ENCODE measurements at places on chromosomes 7 and 10.
A peak's percentile ranks its signal among the peaks of the same experiment; 100 is the strongest.

DNA sequence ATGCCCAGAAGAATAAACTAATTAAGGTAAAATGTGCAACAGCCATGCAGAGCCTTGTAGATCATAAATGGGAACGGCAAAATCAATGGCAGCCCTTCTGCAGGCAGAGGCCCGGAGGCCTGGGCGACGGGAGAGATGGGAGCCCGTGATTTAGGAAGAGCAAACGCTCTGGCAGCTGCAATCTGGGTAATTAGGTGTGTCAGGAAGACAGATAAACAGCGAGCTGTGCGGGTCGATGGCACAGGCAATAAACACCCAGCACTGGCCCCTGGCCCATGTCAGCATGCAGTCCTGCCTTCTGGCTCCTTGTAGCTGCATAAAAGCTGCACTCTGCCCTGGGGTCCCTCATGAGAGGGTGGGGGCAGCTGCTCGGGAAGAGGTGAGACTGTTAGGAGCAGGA lies 78.0 kb downstream of the GOLGA7B start:
- DNase-seq = no peak

GRCh38 chr7:55081068-55081467 lies 62.3 kb downstream of the EGFR start:
- no peak for DNase-seq

- no peak for DNase-seq
Measured at GRCh38 chr10:73439055-73439454, 5.7 kb upstream of the MSS51 start.

DNA sequence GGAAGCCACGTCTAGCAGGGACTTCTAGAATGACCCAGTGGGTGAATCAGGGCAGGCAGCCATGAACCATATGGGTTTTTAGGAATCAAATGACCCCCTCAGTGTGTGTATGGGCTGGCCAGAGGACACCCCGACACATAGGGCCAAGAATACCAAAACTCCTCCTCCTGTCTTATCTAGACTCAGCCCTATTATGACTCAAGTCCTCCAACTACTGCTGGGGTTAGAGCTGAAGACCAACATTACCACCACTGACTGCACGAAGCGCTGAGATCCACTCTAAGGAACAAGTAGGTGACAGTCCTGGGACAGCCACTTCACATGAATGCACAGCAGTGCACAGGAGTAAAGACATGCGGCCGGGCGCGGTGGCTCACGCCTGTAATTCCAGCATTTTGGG lies 11.5 kb upstream of the SVOPL start:
- DNase-seq = no peak

GRCh38 chr10:71860243-71861029 lies 9.4 kb upstream of the PSAP start:
- DNase-seq = peak; percentile 33

DNA sequence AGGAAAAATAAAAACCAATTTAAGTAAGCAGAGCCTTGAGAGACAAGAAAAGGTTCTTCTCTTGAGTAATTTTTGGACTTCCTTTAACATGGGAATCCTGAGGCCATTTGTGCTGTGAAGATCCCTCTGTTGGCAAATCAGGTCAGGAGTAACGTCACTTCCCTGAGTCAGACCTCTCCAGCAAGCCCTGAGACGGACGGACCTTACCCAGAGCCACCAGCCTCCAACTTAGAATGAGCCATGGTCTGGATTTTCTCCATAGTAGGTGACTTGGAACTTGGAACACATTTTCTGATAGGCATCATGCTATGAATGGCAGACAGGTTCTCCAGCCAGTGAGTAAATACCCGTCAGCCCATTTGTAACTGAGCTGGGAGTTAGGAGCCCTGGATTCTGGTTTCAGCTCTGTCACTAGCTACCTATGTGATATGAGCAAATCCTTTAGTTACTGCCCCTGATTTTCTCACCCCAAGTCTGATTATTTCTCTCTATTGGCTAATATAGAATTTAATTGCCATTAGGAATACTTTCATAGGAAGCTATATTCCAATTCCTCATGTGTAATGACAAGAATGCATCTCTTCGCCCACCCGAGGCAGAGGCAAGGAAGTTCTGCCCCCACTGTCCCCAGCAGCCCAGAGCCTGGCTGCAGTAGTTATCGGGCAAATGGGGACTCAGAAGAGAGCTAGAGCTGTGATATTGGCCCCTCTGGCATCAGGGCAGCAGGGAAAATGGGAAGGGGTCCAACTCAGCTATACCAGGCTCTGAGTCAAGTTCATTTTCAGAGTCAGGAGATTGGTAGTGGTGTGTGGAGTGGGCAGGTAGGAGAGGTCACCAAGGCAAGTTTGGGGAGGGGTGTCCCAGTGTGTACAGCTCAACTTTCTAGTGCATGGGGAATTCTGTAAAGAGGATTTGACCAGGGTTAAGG lies 153.7 kb upstream of the AGK start:
- DNase-seq = no peak

DNA sequence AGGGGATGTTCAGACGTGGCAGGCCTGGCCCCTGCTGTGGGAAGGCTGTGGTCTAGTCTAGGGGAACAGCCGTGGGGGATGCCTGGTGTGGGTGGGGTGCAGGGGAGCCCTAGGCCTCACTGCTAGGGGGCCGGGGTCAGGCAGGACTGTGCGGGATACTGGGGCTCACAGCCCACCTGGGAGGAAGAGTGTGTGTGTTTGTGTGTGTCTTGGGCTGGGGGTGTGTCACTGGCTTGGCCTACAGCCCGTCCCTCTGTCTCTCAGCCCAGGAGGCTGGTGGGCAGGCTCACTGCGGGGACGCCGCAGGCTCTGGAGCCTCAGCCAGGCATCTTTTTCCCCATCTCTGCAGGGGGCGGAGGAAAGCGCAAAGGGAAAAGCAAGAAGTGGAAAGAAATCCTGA lies 118.8 kb downstream of the GRK5 start:
- DNase-seq = no peak

Measured in NCI-H510A (cell line).